CD4-positive, alpha-beta T cell treated with Interleukin-1 beta for 1 hour (primary cell): ENCODE measurements at places on chromosomes 7 and 10.

DNA sequence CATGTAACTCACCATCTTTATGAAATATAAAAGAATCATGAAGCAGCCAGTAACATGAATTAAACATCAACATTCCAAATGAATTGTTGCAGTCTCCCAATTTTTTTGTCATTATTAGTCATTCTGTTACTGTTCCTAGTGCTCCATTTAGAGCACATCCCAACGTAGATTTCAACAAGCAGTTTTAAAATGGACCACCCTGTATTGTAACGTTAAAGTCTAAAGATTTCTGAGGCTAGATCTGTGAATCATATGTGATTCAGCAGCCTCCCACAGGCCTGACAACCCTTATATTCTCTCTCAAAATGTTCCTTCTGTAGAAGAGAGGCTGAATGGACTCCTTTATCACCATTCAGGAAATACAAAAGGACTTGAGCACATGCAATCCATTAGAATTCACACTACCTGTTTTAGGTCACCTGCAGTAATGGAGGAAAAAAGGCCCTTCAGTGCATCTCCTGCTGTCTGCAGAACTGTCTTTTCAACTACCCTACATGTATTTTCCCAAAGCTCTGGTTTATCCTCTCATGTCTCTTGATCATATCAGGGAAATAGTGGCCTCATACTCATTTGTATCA is 81.4 kb downstream of the CACNA2D1 start:
- DNase-seq = no peak

GRCh38 chr7:94297397-94297838 is 97.3 kb upstream of the COL1A2 start:
- DNase-seq = no peak

GRCh38 chr10:37895674-37896073 is 38.3 kb upstream of the ZNF248 start:
- no peak for DNase-seq

DNA sequence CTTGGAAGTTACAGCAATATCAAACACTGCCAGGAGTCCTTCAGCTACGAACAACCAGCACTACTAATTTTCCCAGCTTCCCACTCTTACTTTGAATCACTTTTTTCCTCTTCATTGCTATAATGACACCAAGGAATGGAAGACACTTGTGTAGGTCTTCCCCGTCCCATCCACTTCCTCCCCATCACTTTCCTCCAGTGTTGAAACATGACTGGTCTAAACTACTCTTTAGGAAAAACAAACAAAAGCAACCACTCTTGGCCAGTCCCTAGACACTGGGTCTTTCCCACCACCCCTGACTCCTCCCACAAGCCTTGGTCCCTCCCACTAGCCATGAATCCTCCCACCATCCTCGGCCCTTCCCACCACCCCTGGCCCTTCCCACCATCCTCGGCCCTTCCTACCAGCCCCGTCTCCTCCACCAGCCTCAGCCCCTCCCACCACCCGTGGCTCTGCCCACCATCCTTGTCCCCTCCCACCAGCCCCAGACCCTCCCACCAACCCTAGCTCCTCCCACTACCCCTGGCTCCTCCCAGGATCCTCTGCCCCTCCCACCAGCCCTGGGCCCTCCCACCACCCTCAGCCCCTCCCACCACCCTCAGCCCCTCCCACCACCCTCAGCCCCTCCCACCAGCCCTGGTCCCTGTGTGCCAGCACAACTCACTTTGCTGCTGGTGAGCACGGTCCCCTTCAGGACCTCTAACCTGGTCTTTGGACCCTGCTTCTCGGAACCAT is 68.5 kb downstream of the CXCL12 start:
- DNase-seq = peak; percentile 2

- DNase-seq = peak; percentile 41
Measured at GRCh38 chr10:86520871-86521677, 518 bp downstream of the WAPL start.

GRCh38 chr7:113392841-113393540 is 274.6 kb upstream of the SMIM30 start:
- no peak for DNase-seq

GRCh38 chr10:45063591-45064231 is 63.0 kb downstream of the ZNF22 start:
- no peak for DNase-seq

- no peak for DNase-seq
Measured at GRCh38 chr7:158885624-158886023, 29.3 kb downstream of the DYNC2I1 start.

DNA sequence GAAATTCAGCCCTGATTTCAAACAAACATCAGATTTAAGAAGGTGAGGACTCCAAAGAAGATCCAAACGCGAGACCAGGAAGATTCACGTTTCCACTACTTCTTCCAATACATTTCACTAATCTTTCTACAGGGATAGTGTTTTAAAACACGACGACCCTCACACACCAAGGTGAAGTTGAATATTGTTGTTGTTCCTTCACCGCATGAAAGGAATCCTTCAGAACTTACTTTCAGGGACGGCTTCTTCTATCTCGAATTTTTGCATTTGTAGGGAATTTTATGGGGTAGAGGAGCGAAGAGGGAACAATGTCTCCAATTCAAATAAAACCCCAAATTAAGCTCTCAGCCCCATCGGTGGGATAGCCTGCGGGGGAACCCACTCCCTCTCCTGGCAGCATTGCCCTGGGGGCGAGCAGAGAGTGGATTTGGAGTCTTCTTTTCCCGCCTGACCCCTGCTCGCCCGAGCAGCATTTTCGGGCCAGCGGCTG is 1.5 kb upstream of the GATA3 start:
- DNase-seq = no peak

DNA sequence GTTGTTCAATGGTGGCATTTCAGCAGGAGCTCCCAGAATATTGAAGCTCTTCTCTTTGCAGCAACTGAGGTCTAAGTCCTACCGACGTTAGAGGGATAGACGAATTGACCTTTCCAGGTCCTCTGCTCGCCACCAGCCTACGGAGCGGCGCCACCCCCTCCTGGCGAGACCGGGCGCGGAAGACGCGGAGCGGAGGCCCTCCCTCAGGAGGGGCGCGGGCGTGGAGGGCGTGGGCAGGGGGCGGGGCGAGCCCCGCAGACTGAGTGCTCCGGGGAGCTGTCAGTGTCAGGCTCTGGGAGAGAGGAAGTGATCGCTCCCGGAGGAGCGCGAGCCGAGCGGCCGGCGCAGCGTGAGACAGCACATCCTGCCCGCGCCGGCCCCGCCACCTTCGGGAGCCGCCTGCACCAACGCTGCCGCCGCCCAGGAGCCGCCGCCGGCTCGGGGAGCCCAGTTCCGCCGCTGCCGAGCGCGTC is at the start of gene DYNC1I1:
DYNC1I1 (plus strand) TSS at position 257 of the 473 bp plus-strand sequence. CDS start 32,176 bp downstream, outside the sequence.
- DNase-seq = peak; percentile 1

GRCh38 chr10:113087165-113088029 is 137.3 kb downstream of the TCF7L2 start:
- peak; percentile 50 for DNase-seq
